ENCODE measurements at places on chromosomes 12 and 14.

- no peak for DNase-seq
These were observed 33.2 kb downstream of the AKAP3 start for GRCh38 chr12:4615667-4616066.

GRCh38 chr14:58198086-58198485 lies 1.9 kb upstream of the ACTR10 start:
- DNase-seq = no peak

DNA sequence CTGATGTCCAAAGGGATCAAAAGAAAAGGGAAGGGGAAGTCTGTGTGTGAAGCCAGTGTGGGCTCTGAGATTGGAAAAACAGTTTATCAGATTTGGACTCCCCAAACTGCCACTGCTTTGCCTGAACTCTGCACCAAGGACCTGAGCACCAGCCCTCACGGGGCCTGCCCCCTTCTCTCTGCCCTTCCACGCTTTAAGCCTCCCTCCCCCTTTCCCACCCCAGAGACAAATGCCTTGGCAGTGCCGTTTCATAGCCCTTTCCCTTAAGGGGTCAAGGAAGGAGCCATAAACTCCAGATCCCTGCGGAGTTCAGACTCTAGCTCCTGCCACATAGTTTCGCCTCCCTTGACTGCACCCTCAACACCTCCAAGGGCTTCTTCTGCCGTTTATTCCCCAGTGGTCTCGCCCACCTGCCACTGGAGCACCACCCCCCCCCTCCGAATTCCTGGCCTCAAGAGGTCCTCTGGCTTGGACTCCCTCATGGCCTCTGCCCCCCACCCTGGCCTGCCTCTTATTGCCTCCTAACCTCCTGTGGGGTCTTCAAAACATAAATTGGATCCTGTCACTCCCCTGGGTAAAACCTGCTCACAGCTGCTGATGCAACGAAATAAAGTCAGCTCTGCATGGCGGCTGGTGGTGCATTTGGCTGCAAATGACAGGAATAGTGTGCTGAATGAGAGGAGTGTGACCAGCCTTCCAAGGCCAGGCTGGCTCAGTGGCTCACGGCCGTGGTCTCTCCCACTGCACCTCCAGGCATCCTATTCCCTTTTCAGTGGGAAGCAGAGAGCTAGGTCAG lies 18.8 kb downstream of the SLC25A29 start:
- DNase-seq = no peak

DNA sequence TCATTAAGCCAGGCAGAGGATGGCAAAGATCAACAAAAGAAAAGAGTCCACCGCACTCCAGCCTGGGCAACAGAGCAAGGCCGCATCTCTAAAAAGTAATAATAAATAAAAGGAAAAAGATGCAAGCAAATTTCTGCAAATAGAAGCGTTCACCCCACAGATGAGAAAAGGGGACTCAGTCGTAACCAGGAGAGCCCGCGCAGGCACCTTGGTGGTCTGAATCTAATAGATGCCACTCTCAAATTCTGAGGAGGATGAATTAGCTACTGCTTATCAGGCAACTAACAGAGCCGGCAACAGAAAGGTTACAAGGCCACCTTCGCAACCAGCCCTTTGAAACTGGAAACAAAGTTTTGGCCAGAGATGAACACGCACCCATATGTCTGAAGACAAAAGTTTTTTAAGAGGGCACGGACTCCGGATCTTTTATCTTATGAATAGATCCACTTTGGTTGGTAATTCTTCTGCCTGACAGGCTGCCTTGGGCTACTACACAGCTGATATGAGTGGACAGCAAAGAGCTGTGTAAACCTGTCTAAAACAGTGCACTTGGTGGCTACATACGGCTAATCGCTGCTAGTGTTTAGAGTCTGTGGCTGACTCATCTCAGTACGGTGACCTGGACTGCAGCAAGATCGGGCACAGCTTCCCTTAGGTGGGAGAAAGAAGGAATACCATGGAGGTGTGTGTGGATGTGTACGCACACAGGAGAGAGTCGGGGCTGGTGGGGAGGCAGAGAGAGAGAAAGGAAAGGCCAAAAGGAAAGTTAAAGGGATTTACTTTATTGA lies 32.9 kb upstream of the TTC7B start:
- DNase-seq = no peak

- DNase-seq = no peak
These were observed 365.6 kb downstream of the BCL11B start for GRCh38 chr14:98906123-98906995.

GRCh38 chr12:3928538-3929184 lies 55.5 kb upstream of the PARP11 start:
- no peak for DNase-seq

DNA sequence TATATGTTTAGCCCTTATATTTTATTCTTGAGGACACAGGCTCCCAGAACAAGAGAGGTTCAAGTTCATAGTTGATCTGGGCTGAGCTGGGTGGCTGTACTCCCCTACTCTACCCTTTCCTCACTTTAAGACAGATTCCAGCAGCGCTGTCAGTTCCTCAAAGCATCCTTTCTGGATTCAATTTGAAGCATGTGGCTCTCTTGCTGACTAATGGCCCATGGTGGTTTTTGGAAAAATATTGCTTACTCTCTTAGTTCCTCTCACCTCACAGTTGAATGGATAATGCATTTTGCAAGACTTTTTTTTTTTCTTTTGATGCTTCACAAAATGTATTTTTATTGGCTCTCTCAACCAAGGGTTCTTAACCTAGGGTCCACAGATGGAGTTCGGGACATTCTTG lies 4.1 kb downstream of the PELI2 start:
- peak; percentile 50 for DNase-seq
